ENCODE measurements at places on chromosomes 4 and X. TPM values are rescaled to one million over a fixed set of nuclear protein-coding genes. Genes with fewer than 3 reads are reported as not detected.

GRCh38 chr4:130648570-130648969, 1552.6 kb downstream of the C4orf33 start:
- DNase-seq: no peak

- DNase-seq: no peak
Observed at GRCh38 chrX:118730500-118731247, 3.3 kb downstream of the IL13RA1 start.

DNA sequence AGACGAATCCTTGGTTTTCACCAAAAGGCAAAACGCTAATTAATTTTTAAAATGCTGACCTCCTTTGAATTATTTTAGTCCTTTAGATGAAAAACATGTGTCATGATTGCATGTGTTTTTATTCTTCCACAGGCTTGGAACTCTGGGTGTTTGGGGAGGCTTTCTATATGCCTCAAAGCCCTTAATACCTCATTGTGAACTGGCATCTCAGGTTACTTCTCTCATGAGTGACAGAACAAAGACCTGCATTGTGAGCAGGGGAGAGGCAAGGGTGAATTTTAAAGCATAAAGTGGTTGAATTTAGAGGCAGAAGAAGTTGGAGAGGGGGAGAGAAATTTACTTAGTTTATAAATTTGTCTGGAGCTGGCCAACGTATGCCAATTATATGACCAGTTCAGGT, 119.5 kb downstream of the ARSF start:
- DNase-seq: no peak

MAOA gene
- total RNA-seq: 3.4 TPM

DUSP21 gene
- total RNA-seq: not detected

DNA sequence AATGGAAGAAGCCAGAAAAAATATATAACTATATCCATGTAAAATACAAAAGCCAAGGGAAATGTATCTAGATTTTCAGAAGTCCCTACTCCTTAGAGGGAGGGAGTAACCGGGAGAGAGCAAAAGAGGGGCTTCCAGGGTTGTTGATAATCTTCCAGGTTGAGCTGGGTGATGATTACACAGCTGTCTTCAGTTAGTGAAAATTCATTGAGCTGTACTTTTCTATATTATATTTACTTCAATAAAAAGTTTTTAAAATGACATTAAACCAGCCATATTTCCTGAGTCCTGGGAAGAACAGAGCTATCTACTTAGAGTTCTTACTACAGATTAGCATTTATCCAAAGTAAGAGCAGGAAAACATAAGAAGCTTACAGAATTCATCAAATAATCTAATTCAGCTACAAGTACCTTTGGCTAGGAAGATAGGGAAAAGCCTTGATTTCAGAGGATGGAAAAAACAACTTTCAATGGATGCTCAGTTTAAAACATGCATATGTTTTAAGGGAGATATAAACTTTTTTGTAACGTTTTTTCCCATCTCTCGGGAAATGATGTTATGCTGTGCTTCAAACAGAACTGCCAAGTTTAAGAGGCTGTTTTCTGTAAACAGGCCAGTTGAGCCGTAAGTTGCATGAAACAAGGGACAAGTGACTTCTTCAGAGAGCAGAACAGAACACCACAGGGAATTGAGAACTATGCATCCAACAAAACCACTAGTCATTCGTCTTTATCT, 204.6 kb downstream of the SCFD2 start:
- DNase-seq: no peak

DNA sequence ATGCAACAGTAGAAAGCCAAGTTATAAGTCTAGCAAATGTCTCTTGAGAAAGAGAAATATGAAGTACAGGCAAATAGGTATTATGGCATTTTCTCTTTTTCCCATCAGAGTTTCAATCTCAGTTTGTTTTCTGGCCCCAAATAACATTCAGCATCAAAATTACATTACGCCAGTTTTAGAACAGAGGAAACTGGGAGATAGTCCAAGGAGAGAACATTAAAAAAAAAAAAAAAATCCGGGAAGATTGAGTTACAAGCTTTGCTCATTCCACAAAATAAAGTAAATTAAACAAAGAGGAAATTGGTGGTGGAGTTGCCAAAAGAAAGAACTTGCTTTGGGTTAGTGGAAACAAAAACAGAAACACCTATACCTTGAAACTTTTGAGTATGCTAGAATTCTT, 50.4 kb upstream of the IL13RA2 start:
- no peak for DNase-seq

VGLL1 gene
- total RNA-seq: not detected

DNA sequence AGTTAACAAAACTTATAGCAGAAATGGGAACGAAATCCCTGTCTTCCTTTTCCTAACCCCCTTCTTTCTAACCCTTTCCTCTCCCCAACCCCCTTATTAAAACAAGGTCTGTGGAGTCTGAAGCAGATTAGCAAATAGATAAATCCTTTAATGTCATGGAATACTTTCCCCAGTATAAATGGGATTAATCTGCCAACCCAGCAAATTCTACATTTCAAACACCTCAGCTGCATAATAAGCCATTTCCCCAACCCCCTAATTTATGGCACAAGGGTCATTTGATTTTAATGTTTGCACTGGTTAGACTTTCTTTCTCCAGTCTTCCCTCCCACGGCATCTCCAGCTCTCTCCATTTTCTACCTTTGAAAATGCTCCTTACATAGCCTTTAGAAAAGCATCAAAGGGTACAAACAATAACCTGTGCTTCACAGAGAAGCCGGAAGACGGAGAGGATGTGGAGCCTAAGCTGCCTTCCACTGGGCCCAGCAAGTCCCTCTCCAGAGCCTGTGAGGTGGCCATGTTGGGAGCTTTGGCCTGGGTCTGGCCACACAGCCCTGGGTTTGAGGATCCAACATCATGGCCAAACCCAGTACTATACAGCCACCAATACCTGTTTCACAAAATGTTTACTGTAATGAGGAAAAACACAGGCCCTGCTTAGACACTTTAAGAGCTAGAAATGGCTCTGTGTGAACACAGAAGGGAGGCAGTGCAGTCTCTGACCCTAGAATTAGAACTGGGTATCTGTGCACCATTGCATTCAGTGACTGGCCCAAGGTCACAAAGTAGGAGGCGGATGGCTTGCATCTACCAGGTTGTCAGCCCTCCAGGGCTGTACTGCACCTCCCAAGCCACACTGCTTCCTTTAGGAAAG, 56.9 kb upstream of the SPRY1 start:
- DNase-seq: no peak

DNA sequence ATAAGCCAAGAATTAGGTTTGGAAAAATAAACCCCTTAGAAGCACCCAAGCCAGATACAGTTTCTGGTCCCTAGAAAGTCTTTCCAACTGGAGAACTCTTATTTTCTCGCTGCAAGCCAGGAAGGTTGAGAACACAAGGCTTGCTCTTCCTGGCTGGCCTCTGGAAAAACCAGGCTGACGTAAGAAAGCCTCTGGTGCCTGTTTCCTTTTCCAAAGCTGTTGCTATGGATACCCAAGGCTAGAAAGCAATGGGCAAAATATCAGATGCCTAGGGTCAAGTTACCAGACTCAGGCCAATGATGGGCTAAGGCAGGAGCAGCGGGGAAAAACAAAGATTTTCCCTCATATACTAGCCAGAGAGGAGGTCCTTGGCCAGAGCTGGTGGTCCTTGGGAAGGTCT, 281.6 kb downstream of the KLHL13 start:
- DNase-seq: no peak

AADAT gene
- total RNA-seq: 12.3 TPM

GRCh38 chr4:89572224-89572858, 264.6 kb downstream of the SNCA start:
- no peak for DNase-seq

RBBP7 gene
- total RNA-seq: 142 TPM

- DNase-seq: no peak
Observed at GRCh38 chr4:128657638-128658037, 151.9 kb upstream of the JADE1 start.

CSN2 gene
- total RNA-seq: not detected

PPP2R2C gene
- total RNA-seq: 0.94 TPM

DNA sequence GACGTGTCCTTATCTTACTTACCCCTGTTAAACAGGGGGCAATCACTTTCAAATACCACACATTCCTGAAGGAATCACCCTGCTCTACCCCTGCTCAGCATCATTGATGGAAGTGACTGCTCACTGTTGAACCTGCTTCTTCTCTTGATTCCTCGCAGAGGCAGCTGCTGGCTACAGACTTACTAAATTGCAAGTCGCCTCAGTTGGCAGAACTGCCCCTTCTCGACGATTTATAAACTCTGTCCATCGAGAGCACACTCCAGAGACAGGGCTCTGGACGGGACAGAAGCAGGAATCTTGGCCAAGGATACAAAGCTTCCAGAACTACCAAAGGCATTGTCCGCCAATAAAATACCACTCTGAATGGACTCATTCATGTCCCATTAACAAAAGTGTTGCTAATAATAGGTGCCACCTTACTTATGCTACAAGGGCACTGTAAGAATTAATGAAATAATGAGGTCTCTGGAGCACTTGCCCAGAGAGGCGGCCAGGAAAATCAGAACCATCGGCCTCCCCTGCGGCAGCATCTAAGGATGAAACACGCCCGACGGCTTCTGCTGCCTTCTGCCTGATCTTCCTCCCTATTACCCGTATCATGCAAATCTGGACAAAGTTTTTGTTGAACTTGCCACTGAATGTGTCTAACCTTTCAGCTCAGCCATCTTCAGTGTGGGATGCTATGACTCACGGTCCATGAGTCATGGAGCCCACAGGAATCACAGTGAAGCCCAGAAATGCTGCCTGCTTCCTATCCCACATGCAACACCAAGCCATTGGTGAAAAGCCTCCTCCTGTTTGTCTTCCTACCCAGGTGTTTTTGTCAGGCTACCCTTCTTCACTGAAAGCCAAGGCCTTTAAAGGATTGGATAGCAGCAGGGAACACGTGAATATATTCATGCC, 164.9 kb downstream of the MAML3 start:
- no peak for DNase-seq

CSAG2 gene
- not detected for total RNA-seq

DNA sequence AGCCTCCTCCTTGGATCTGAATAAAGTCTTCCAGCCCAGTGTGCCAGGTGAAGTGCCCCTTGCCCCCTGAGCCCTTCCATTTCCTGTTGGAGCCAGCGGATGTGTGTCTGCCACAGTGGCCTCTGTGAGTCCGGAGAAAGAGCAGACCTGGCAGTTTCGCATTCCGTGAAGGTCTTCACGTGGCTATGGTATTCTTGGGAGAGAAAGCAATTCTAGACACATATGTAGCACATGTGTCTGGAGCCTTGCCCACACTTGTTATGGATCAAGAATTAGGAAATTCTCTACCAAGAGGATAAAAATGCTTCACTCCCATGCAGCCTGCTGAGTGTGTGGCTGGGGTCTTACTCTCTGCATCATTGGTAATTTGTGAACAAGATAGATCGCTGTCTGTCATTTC, 130.9 kb downstream of the REPS2 start:
- DNase-seq: no peak

DNA sequence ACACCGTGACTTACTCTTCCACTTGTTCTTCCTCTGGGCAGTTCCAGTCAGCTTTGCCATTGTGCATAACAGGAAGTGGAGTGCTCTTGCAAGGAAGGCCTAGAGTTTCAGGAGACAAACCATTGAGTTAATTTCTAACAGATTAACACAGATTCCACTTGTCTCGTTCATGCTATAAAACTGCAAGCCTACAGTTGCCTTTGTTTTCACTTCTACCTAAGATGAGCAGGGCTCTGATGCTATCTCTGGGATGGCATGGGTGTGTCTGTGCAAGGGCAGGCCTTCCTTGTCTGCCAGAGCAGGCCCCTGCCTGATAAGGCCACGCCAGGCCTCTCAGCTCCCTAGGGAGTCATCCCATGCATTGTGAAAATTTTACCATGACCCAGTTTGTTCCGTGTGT, 67.7 kb upstream of the PGRMC2 start:
- no peak for DNase-seq

IQCM gene
- not detected for total RNA-seq

GRCh38 chr4:151045907-151046306, 30.8 kb upstream of the LRBA start:
- DNase-seq: no peak

TMEM255A gene
- total RNA-seq: 0.15 TPM

SLC10A4 gene
- total RNA-seq: 0.18 TPM

- DNase-seq: no peak
Observed at GRCh38 chr4:90246816-90247215, 119.6 kb downstream of the CCSER1 start.

- no peak for DNase-seq
Observed at GRCh38 chr4:105837037-105837436, 58.2 kb upstream of the NPNT start.

FABP2 gene
- not detected for total RNA-seq
